Thoracic aorta (tissue), 2 donors: ENCODE measurements at places on chromosomes 5 and 9.

DNA sequence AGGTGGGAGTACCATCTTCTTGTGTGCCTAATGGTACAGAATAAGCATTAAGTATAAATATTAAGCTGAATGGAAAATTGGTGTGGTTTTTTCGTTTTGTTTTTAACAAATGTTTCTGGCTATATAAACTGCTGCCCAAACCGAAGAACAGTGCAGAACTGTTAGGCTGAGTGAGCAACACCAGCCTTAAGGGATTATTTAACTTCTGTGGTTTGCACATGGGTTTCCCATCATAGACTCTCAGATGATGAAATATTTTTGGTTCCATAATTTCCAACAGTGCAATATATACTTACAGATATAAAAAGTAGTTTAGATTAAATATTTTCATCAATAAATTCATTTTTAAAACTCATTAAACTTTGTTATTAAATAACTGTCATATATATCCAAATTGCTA lies 16.4 kb downstream of the C5orf63 start:
- DNase-seq: no peak

DNA sequence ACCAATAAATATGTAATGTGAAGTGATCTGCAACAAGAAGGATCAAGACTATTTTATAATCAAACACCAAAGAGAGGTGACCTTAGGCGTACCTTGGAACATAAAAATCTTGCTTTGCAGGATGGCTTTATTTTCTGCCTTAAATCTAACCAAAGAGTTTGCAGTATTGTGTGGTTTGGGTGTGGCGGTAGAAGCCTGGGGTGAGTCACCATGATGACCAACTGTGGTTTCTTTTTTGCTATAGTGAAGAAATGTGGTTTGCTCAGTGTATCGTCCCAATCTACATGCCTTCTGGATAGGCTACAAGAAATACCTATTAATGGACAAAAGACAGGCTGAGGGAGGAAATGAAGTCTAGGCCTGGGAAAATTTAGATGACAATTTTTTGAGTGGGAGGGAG lies 5.1 kb upstream of the CAST start:
- DNase-seq: no peak

DNA sequence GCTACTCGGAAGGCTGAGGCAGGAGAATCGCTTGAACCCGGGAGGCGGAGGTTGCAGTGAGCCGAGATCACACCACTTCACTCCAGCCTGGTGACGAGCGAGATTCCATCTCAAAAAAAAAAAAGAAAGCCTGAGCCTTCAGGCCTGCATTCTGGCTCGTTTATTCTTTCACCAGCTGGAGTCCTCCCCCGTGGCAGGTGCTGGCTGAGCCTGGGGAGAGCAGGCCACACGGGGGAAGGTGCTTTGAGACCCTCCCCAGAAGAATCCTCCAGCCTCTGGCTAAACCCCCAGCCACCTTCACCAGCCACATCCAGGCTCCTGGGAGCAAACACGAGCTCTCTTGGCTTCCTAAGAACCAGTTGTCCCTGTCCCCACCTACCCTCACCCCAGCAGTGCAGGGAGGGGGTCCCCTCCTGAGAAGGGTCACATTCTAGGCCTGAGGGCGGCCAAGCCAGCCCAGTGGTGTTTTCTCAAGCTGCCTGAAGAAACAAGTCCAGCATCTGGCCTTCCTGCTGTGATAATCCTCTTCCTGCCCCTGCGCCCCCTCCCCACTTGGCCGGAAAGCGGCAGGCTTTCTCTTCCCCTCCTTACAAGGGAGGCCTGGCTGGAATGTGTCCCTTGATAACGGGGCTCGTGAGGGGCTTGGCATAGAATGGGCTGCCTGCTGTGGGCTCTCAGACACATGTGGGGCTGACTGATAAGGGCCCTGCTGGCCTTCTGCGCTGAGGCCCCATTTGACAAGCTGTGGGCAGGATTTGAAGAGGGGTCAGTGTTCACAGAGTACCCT lies 41.5 kb downstream of the PLPP7 start:
- no peak for DNase-seq

- no peak for DNase-seq
Measured at GRCh38 chr5:6961837-6962635, 248.8 kb downstream of the TENT4A start.

DNA sequence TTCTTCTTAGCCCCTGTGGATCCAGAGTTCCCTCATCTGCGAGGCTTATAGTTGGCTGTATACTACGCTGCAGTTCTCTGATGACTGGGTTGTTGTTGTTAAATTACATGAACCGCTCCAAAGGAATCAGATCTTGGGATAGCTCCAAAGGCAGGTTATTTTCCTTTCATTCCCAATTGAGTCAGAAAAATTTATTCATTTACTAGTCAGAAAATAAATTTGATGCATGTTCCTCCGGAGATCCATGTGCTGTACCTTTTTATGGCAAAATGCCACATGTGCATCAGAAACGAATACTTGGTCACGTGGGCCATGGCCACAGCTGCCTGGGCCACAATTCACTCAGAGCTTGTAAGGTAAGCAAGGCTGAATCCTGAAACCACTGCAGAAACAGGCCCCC lies 304.0 kb downstream of the NR2F1-AS1 start:
- DNase-seq: no peak

- no peak for DNase-seq
Measured at GRCh38 chr9:17135295-17136160, 688 bp downstream of the CNTLN start.

DNA sequence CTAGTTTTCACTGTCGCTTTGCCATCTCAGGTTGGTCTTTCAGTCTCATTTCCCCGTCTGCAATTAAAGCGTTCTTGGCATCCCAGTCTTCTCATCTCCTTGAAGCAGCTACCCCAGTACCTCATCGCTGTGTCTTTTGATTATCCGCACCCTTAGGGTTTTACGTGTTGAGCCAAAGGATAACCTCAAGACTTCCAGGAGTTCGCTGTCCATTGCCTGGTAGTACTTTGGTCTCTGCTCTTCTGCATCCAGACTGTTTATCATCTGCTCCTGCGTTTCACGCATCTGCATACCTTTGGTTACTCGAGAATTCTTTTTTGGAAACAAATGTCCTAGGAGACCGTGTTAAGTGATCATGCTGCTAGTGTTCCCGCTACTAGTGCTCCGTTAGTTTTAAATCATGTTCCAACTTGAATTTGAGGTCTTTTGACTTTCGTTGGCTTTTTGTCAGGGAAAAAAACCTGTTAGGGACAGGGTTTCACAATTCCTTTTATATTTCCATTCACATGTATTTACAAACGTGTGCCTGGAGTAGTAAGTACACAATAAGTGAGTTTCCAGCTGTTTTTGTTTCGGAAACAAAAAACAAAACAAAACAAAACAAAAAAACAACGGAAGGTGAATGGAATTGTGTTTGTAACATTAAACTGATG lies 888 bp downstream of the RABGAP1 start:
- no peak for DNase-seq

- DNase-seq: no peak
Measured at GRCh38 chr5:62974623-62975022, 396.0 kb downstream of the LRRC70 start.

DNA sequence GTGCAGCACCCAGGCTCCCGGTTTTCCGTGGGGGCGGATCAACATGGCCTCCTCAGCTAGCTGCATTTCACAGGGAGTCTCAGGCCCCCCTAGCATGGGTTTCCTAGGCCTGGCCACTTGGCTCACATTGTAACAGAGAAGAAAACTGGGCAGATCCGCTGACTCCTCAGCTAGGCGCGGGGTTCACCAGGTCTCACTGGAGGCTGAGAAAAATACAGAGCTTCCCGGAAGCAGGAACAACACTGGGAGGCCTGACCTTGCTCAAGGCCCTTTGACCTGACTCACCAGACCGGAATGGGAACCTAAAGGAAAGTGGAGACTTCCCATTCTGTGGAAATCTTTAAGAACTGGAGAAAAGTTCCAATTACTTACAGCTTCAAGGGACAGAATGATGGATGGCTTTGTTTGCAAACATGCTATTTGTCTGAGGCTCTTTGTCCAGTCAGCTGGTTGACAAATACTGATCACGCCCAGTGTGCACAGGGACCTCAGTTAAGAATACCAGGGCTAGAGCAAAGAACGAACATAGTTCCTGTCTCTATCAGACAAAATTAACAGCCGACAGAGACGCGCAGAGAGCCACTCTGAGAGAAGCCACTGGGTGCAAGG lies 88.7 kb upstream of the LRRTM2 start:
- DNase-seq: no peak

- no peak for DNase-seq
Measured at GRCh38 chr5:72407541-72407940, 87.4 kb downstream of the PTCD2 start.

DNA sequence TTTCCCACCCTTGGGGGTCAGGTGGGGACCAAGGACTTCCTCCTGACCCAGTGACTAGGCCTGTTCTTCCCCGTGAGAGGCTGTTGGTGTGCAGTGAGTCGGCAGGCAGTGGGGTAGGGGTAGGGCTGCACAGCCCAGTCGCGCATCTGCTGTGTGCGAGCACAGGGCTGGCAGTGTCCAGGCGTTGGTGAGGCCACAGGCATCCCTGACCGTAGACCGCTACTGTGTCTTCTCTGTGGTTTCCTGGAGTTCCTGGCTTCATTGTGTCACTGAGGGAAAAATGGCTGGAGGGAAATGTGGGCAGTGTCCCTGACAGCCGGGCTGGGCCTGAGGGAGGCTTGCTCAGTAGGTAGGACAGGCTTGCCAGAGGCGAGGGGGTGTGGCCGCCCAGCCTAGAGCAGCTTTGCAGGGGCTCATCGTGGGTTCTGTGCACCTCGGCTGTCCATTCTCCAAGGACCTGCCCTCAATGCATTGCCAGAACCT lies 95.4 kb downstream of the CACNA1B start:
- no peak for DNase-seq

GRCh38 chr5:14190194-14191164 lies 47.3 kb downstream of the TRIO start:
- DNase-seq: no peak

GRCh38 chr9:89502038-89502601 lies 4.2 kb upstream of the SEMA4D start:
- no peak for DNase-seq

GRCh38 chr5:38846379-38847011 lies 683 bp downstream of the OSMR start:
- no peak for DNase-seq

DNA sequence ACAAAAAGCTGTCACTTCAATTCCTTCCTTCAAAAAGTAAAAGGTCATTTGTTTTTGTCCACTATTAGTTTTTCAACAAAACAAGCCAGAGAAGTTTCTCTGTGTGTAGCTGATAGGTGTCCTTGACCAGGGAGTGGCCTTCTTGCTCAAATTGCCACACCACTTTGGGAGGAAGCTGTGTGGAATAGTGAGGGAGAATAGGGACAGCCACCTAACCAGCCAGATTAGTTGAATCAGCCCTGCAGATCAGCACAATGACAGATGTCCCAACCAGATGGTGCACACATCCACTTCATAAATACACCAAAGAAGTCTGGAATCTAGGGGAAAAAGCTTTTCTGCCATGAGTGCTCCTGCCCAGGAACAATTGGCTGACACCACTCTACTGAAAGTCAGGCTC lies 37.2 kb downstream of the NREP start:
- DNase-seq: no peak

DNA sequence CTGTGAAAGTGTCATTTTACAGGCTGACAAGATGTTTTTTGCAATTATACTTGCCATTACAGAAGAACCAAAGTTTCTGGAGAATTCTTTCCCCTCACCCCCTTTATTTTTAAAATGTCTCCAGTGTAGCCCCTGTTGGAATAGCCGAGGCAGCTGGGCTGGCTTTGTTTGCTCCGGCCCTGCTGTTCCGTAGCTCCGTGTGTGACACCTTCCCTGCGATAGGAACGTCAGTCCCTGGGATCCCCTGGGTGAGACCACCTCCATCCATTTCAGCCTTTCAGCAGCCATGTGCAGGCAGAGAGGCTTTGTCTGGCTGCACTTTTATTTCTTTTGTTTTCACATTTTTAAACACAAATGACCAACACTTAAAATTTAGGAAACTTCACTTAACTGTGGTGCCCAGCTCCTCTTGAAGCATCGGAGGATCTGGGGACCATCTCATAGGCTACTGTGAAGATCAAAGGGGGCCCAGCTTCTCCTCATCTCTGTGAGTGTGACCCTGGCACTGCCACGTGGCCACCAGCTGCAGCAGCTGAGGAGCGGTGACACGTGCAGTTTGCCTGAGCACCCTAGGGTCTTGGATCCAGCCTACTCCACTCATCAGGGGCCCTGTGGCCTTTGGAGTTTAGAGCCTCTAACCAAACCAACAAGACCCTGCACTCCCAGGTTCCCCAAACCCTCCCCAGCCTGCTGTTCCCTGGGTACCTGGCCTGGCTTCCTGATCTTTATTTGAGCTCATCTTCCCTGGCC lies 125.7 kb upstream of the RAPGEF1 start:
- no peak for DNase-seq

DNA sequence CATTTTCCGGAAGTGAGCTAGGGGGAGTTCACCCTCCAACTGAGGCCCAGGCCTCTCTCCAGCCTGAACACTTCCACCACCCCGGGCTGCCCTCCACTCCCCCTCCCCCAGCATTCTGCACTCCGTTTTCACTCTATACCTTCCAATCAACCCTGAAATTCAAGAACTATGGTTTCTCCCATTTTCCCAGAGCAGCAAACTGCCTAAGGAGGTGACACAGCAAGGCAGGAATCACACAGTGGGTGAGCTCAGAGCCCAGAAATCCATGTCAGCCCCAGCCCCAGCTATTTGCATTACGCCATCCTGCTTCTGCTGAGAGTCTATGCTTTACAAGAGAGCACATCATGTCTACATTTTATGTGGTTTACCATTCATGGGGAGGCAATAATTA lies 11.9 kb downstream of the MSX2 start:
- DNase-seq: no peak

DNA sequence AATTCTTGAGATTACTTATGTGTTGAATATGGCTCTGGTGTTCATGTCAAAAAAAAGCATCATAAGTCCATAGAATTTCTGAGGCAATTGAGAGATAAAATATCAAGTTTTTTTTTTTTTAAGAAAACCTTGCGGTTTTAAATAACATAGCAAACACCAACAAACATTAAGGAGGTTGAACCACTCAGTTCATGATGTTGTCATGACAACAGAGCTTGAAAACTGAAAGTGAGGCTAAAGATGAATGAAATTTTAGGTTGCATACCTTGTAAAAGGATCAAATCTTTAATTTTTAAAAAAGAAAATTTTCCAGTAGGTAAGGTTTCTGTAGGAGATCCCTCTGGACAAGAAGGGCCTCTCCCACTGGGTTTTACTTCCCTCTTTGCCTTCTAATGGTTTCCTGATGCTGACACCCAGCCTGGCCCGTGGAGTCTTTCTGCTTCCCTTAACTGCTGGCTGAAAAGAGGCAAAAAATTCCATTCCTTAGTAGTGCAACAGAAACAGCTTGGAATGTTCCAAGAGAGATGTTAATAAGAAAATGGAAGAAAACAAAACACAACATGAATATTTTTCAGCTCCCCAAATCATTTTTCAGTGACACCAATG lies 60.0 kb upstream of the FER start:
- DNase-seq: no peak

GRCh38 chr5:59506285-59506877 lies 387.1 kb downstream of the PDE4D start:
- no peak for DNase-seq
